Bone marrow (tissue), 2 donors: ENCODE measurements at places on chromosomes 6 and 20.

DNA sequence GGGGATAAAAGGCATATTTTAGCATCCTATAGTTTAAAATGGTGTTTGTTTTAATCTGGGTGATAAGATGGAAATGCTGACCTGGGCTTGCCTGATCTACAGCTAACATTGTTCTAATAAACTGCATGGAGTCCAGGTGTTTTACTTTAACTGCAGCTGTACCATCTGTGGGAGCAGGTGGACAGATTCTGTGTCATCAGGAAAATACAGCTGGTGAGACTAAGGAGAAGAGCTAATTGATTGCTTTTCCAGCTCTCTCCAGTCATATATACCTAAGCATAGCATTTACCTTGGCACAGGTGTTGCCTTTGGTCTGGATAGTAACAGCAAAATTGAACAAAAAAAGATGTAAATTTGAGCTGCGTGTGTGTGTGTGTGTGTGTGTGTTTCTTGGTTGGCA, 31.6 kb downstream of the CBFA2T2 start:
- no peak for DNase-seq

GRCh38 chr6:6681075-6681849, 92.7 kb downstream of the LY86 start:
- DNase-seq: no peak

- no peak for DNase-seq
Observed at GRCh38 chr6:158475344-158476302, 84.3 kb upstream of the TMEM181 start.

DNA sequence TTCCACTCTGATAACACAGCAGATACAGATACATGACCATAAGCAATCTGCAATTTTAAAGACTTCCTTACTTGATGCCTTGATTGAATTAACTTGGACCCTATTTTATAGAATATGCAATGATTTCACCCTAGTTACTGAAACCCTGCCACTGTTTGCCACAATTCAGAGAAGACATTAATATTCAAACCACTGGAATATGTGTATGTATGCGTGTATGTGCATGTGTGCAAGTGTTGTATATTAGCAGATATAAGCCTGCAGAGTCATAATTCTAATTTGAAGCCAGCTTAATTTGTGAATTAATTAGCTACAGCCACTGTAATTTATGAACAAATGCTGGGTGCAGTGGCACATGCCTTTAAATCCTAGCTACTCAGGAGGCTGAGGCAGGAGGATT, 9.3 kb downstream of the VNN2 start:
- DNase-seq: no peak

GRCh38 chr20:62368392-62368975, 1.4 kb upstream of the LAMA5 start:
- no peak for DNase-seq

- no peak for DNase-seq
Observed at GRCh38 chr6:160510199-160510598, 153.9 kb downstream of the LPA start.

GRCh38 chr20:58567437-58567836, 52.2 kb upstream of the APCDD1L start:
- DNase-seq: no peak

DNA sequence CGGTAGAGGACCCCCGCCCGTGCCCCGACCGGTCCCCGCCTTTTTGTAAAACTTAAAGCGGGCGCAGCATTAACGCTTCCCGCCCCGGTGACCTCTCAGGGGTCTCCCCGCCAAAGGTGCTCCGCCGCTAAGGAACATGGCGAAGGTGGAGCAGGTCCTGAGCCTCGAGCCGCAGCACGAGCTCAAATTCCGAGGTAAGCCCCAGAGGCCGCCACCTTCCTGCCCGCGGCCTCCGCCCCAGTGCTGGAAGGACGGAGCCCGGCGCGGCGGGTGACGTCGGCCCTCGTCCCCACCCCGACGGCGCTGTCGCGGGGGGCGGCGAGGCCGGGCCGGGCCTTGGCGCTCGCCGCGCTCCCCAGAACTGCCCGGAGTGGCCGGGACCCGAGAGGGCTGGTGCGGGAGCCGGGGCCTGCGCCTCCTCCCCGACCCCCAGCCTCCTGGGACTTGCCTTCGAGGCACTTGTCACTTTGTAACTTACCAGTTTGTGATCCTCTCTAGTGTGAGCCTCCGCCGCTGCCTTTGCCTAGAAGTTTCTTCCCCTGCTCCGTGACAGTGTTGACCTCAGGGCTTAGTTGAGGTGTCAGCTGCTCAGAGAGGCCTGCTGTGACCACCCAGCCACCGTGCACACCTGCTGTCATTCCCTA, 417 bp downstream of the VAPB start:
- peak; percentile 49 for DNase-seq
